ENCODE measurements at places on chromosomes 7 and 10.

GRCh38 chr7:130144312-130145171 lies 60.7 kb downstream of the TMEM209 start:
- DNase-seq = no peak

- peak; percentile 57 for DNase-seq
These were observed at the start of gene TBXAS1 for GRCh38 chr7:139829025-139829774. Gene TBXAS1, plus strand, starts transcription at chr7:139829264. Its CDS starts 127 bp downstream, at chr7:139829391.

DNA sequence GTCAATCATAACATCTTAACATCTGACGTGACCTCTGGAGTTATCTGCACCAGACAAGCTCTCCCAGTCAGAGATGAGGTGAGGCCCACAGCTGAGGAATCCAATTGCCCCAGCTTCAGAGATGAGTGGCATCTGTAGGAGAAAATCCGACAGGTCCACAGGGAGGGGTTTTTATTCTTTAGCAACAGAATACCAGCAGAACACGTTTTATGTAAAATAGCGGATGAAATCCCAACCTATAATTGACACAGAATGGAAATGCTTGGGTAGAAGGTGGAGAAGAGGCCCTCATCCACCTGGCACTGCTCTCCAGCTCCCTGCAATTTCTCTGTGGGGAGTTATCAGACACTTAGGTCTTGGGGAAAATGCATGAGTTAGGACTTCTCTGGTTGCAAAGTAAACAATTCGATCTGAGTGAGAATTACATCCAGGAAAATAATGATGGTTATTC lies 144.2 kb upstream of the NRP1 start:
- no peak for DNase-seq

DNA sequence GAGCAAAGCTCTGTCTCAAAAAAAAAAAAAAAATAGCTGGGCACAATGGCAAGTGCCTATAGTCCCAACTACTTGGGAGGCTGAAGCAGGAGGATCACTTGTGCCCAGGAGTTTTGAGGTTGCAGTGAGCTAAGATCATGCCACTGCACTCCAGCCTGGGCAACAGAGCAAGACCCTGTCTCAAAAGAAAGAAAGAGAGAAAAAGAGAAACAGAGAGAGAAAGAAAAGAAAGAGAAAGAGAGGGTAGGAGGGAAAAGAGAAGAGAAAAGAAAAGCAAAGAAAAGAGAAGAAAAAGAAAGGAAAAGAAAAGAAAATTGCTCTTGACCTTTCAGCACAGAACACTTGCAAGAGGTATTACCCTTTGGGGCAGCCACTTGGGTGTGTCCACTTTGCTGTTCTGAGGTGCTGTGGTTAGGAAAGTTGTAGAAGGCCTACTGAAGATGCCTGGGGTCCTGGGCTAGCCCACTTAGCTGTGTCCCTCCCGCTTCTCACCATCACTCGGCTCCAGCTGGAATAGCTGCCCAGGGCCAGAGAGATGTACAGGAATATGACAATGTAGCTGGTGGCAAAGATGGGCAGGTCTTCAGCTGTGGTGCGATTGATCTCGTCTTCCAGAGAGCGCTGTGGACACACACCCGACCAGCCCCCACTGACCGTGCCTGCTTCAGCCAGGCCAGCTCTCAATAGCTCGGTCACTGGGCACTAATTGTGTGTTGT lies 5.6 kb downstream of the NPC1L1 start:
- DNase-seq = no peak

GRCh38 chr7:32670110-32671025 lies 175.1 kb downstream of the AVL9 start:
- no peak for DNase-seq

DNA sequence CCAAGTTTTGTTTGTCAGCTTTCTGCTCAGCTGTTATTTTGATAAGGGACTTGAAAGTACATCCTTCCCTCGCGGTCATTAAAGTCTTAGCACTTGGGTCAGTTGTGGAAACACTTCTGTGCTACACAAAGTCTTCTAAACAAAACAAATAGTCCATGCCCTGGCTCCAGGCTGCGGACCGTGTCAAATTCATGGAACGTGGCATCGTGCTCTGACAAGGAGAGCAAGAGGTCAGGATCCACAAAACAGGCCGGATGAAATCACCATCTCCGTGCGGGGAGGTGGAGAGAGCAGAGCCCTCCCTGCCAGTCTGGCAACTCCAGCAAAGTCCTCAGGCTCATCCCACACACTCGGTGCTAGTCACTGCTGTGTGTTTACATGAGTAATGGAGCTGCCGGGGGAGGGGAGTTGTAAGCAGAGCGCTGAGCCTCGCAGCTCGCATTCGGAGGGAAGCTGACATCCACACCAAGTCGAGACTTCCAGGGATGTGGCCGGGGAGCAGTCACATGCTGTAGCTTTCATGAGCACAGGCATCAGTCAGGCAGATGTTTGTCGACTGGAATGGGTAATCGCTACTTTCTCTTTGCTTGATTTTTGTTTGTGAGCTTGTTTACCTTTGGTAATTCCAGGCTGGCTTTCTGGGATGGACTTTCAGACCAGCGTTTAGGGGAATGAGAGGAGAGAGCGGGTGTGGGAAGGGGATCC lies 147.6 kb downstream of the ARID5B start:
- DNase-seq = peak; percentile 61

DNA sequence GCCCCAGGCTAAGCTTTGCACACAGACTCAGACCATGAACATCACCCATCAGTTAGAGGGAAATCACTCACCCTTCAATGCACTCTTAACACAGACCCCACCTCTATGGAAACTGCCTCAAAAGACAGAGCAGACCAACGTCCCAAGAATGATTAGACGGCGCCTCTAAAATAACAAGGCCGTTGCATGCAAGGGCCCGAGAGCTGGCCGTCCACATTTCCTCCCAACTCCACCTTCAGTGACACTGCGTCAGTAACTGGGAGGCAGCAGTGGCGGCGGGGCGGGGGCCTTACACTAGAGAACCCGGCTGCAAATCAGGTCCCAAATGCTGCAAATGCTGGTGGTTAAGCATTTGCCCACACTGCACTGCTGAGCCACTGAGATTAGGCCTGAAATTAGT lies 115.0 kb downstream of the PTPRN2 start:
- DNase-seq = no peak

DNA sequence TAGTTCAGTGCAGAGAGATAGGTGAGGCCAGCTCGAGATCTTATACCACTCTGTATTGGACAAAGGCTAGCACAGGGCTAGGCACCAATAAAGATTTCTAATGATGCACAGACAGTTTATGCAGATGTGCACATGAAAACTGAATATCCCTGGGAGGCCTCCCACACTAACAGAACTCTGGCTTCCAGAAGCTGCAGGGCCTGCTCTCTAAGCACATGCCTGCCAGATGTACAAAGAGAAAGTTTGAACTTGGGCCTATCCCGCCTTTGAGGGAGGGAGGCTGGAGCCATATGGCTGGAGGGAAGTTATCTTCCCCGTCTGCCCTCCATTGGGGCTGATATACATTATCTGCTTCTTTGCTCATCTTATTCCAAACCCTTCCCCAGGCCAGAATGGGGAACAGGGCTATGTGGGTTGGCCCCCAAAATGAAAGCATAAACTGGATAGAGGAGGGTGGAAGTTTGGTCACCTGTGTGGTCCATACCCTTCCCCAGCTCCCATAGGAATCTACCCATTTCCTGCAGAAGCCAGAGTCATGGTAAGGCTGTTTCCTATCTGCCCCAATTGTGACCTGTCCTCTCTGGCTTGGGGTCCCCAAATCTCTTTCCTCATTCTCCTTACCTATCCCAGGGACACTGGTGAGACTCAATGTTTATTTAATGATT lies 3.8 kb downstream of the KAZALD1 start:
- DNase-seq = no peak

DNA sequence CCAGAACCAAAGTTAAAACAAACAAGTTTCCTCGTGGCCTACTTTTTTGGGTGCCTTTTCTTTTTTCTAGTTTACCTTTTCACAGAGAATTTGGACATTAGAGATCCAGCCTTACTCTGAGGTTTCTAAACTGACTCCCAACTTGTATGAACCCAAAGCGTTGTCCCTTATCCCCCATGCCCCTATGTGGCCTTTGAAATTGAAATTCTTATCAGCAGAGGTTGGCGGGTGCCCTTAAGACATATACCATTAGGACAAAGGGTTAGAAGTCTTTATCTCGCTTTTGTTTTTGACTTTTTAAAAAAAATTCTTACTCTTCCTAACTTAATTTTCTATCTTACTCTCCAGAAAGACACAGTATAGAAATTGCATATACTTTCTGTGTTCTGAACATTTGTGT lies 76.3 kb upstream of the C7orf33 start:
- no peak for DNase-seq

DNA sequence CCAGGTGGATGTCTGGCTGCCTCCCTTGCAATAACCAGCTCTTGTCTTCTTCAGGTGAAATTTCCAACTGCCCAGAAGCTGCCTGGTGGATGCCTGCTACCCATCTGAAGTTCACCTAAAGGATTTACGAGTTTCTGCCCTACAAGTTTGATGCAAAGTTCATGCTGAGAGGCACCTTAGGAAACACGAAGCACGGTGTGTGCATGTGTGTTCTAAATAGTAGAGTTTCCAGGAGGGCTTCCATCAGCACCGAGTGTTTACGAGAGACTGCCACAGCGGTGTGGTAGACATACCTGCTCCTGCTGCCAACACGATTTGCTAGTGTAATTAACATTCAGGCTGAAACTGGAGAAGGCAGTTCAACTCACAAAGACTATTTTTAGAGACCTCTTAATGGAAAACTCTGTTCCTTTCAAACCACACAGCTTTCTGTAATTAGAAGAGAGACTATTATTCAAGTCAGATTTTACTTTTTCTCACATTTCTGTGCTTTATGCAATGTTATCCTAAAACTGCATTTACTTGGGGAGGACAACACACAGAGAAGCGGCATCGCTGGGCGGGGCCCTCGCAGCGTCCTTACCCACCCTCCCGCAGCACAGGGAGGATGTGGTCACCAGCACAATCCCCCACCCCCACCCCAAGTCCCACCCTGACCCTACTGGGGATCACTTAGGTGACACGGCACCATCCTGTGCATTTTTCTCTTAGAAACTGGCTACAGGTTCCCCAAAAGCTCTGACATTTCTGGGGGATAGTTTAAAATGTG lies 15.5 kb upstream of the CPXM2 start:
- no peak for DNase-seq

DNA sequence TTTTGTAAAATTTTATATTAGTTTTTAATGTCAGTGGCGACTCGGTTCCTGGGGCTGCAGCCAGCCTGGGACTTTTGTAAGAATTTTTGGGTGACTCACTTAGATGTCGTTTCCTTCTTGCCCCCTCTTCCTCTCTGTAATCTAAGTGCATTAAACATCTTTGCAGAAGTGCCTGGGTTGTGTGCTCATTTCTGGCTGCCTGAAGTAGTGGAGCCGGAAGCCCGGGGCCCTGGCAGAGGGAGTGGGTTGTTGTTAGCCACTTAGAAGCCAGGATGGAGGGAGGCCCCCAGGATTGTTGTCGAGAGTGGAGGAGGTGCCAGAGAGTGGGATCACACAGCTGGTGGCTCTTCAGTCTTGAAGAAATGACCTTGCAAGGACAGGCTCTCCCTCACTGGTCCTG lies 11.0 kb upstream of the TRIM8 start:
- DNase-seq = no peak

DNA sequence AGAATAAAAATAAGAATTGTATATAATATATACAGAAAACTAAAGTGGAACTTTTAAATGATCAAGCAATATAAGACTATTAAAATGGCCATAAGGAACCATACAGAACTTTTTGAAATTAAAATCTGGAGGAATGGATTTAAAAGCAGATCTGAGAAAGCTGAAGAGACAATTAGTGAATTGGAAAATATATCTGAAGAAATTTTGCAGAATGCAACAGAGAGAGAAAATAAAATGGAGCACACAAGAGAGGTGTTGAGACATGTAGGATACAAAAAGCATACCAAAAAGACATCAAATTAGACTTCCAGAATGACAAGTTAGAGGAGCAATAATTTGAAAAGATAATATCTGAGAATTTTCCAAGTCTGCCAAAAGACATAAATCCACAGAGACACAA lies 169.6 kb downstream of the VTI1A start:
- DNase-seq = no peak

DNA sequence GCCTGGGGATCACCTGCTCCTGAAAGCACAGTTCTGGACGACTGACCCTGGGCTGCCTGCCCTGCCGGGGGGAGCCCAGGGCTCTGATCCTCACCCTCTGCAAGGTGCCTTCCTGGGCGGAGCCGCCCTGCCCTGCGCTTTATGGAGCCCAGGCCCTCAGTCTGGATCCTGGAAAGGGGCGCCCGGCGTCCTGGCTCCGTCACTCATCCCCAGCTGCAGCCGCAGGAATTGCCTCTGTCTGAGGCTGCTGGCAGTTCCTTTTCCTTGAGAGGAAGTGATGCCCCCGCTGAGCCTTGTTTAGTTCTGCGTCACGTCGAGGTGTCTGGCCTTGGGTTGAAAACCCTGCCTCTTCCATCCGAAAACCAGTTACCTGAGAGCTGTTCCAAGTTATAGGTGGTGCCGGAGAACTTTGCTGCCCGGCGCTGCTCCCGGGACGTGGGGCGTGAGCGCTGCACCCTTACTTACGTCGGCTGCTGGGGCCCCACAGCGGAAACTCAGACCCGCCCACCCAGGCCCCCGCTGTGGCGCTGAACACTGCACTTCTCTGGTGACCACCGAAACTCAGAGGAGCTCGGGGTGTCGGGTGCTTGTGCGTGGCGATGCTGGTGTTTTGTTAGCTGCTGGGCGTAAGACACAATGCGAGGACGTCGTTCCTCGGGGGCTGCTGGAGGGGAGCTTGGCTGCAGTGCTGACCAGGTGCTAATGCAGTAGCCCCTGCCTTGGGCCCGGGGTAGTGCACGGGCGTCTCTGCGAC lies 5.4 kb downstream of the MAFK start:
- peak; percentile 8 for DNase-seq

DNA sequence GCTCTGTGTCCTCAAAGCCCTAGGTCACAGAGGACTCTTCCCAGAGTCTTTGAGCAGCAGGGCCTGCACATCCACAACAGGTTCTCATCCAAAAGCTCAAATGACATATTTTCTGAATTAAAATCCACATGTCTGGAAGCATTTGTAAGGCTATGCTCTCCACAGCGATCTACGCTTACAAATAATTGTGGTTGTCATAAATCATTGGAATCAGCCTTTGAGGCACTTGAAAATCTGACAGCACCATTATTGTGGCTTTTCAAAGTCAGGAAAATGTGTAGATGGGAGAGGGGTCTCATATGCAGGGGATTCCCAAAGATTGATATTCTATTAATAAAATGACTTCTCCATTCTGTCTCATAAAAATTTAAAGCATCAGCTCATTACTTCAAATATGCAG lies 16.3 kb downstream of the GPR26 start:
- no peak for DNase-seq

- no peak for DNase-seq
These were observed 455 bp downstream of the CUL2 start for GRCh38 chr10:35089611-35090161.

- DNase-seq = peak; percentile 54
These were observed 28.6 kb downstream of the JAZF1 start for GRCh38 chr7:28151965-28152364.

- DNase-seq = no peak
These were observed 55.4 kb downstream of the EEPD1 start for GRCh38 chr7:36208426-36208825.

DNA sequence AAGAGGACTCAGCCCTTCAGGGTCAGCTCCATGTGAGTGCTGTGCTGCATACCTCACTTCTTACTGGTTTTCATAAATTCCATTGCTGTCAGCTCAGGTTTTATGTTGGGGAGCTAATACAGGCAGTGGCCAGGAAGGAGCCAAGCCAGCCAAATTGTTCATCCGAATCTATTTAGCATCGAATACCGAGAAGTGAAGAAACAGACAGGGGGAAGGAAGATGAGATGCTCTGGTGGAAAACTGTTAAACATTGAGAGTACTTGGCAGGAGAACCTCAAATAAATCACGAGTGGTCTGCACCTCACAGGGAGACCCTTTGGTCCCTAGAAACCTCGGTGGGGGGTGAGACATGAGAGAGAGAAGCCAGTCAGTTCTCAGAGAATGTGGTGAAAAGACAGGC lies 196.0 kb upstream of the TMEM72 start:
- no peak for DNase-seq
